ENCODE measurements at places on chromosomes 16 and 17.

- DNase-seq, result no peak
These were observed at the start of gene RHBDF1 for GRCh38 chr16:72561-73548. Gene RHBDF1 (minus strand): TSS chr16:72631. CDS start chr16:65015, 7,616 bp downstream.

GRCh38 chr16:5478036-5478435, 380.4 kb upstream of the EEF2KMT start:
- DNase-seq, result no peak

- no peak for DNase-seq
These were observed 4.8 kb upstream of the C1QL1 start for GRCh38 chr17:44972953-44973352.

GRCh38 chr16:27790546-27791403, 240.8 kb downstream of the KATNIP start:
- no peak for DNase-seq

DNA sequence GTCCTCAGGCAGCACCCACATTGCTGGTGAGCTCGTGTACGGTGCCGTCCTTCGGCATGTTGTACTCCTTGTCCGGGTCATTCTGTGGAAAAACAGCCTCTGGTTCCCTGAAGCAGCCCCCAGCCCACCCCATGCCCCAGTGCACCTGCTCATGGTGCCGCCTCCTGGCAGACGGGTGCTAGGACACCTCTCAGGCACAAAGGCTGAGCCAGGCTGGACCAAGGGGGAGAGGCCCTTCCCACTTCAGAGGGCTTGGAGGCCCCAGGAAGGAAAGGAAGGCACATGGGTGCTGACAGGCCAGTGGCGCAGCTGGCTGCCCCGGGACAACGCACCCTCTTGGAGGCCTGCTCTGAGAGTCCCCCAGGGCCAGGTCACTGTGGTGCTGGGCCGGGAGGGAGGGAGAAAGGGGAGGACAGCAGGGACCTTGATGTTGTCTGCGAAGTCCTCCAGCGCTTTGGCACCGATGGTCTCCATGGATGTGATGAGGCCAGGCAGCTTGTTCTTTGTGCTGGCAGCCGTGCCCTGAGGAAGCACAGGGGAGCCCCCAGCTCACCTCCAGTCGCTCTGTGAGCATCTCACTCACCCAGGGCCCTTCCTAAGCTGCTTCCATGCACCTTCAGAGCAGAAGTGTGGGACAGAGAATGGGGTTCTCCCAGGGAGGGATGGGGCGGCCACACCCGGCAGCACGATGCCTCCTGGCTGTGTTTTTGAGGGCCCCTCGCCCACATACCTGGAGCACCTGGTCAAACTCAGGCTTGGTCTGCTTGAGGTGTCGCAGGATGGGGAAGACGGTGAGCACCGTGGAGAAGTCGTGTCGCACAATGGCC, 9.3 kb downstream of the ZACN start:
- DNase-seq, result no peak

DNA sequence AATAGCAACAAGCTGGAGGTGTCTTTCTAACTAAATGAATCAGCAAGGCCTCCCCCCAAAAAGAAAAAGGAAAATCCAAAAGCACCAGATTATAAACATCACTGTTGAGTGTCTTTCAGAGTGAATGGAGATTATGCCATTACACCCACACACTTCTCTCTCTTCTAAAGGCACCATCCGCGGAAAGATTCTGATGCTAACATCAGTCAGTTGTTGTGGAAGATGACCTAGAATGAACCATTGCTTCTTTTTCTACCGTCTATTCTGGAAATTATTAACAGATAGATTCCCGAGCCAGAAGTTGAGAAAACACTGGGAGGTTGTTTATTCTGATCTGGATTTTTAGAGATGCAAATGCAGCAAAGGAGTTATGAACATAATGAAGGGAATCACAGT, 60.9 kb upstream of the FAM20A start:
- no peak for DNase-seq

DNA sequence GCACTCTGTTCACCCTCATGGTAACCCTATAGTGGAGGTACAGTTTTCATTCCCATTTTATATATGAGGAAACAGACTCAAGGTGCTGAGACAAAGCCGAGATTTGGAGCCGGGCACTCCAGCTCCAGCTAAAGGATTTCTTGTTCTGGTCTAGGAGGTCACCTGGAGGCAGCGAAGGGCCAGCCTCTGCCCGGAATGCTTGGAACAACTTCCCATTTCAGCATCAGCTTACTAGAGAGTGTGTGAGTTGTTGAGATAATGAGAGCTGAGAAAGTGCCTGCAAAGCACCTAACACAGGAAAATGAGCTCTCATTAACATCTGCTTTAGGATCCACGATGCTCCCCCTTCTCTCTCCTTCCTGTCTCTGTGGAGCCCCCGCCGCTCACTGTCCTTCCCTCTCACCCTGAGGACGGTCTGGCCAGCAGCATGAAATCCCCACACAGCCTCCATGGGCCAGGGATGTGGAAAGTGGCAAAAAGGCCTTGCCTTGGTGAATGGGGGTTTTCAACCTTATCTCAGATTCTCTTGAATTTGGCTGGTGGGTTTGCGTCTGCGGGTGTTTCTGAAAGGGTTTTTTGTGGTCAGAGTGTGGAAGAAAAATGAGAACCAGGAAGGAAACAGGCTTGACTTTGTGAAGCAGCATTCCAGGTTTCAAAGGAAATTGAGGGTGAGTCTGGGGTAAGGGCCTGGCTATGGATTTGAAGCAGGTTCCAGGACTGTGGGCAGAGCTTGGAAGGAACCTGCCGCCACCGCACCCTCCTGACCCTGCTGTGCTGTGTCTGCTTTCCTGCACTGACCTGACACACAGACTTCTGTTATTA, 178.7 kb downstream of the FOXL1 start:
- no peak for DNase-seq

- no peak for DNase-seq
These were observed 48.1 kb downstream of the RMI2 start for GRCh38 chr16:11393366-11393765.

- DNase-seq, result no peak
These were observed 46.4 kb downstream of the NUP88 start for GRCh38 chr17:5373112-5373511.

GRCh38 chr16:17211797-17212196, 259.0 kb downstream of the XYLT1 start:
- DNase-seq, result no peak

GRCh38 chr16:84680165-84680842, 19.5 kb upstream of the USP10 start:
- DNase-seq, result no peak

GRCh38 chr17:67628580-67629013, 89.1 kb upstream of the NOL11 start:
- no peak for DNase-seq

DNA sequence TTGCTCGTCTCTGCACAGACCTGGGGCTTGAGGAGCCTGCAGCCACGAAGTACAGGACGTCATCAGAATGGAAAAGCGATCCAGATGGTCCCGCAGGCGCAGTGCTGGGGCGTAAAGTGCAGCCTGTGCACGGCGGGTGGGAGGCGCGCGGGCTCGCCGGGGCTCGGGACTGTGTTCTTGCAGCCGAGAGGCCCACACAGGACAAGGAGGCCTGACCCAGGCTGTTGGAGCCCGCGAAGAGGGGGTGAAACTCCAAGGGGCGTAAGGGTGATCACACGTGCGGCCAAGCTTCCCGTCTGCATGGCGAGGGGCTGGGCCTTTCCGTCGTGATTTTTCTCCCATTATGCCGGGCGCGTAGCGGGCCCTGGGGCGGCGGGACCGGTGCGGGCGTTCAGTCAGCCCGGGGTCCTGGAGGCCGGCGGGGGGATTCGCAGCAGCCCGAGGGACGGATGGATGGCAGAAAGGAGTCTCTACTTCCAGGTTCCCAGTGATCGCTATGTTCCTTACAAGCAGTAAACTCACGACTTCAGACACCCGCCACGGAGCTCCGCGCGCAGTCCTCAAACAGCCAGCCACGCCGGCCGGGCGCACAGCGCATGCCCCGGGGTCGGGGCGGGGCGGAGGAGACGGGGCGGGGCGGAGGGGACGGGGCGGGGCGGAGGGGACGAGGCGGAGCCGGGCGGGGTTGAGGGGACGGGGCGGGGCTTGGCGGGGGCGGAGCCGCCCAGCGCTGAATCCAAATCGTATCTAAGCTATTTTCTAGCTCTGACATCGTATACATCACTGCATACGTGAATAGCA, 141.0 kb upstream of the KCNJ18 start:
- DNase-seq, result no peak

- no peak for DNase-seq
These were observed 13.0 kb downstream of the PAM16 start for GRCh38 chr16:4338125-4338582.

GRCh38 chr16:49883076-49884014, 27.4 kb upstream of the ZNF423 start:
- no peak for DNase-seq

DNA sequence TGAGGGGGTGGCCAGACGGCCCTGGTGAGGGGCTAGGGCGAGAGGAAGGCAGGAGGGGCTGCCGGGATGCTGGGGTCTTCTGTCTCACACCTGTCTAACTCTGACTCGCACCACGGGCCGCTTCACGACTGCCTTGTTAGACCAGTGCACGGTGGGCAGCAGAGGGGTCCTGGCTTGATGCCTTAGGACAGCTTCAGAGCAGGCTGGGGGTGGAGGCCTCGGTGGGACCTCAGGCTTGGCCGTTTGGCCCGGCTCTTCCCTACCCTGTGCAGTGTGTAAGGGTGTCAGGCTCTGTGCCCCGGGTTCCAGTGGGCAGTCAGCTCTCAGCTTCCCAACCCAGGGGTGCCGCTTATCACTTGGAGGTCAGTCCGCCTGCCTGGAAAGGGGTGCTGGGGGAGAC, 100.7 kb downstream of the OR1D5 start:
- no peak for DNase-seq

DNA sequence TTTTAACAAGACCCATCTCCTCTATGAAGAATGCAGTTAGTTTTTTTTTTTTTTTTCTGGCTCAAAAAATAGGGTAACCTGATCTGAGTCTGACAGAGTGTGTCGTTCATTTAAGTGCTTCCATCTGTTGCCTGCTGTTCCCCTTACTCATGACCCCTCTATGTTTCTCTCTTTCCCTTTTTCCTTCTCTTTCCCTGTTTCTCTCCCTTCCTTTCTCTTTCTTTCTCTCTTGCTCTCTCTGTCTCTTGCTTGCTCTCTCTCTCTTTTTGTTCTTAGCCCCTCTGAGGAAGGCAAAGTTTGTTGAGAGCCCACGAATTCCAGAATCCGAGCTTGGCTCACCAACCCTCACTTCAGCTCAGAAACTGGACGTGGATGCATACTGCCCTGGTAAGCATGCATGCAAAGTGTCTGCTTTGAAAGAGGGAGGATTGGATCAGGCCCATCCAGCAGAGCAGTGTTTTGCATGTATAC, 185.0 kb downstream of the TANC2 start:
- no peak for DNase-seq

GRCh38 chr16:4428500-4428899, 2.8 kb downstream of the DNAJA3 start:
- no peak for DNase-seq

Measured in NCI-H187 treated with DMSO at 0.1 percent for 48 hours (cell line).